ENCODE measurements at places on chromosomes 13 and 19. TPM values are rescaled to one million over a fixed set of nuclear protein-coding genes. Genes with fewer than 3 reads are reported as not detected.
A peak's percentile ranks its signal among the peaks of the same experiment; 100 is the strongest.

GRCh38 chr13:51501592-51502152, 48.8 kb upstream of the INTS6 start:
- DNase-seq = no peak

GRCh38 chr13:46775385-46776107, 21.4 kb downstream of the ESD start:
- no peak for DNase-seq

DNA sequence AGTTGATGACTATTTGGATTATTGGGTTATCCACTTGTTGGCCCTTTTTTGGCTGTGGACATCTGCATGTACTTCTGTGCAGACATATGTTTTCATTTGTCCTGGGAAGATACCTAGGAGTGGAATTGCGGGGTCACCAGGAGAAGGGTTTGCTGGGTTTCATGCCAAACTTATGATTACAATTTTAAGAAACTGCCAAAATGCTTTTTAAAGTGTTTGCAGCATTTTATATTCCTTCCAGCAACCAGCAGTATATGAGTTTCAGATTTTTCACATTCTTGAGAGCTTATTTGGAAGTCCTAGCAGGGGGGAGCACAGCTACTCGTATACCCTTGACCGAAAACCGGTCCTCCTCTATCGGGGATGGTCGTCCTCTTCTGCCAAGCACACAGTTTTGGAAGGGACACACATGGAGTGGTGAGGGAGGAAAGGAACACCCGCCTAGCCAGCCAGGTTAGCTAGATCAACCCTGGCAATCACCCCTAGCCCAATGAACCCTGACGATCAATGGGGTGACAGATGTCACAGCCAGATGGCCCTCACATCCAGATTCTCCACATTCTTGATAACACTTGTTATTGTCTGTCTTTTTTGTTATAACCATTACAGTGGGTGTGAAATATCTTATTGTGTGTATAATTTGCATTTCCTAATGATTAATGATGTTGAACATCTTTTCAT, 26.7 kb upstream of the RNF113B start:
- no peak for DNase-seq

DNA sequence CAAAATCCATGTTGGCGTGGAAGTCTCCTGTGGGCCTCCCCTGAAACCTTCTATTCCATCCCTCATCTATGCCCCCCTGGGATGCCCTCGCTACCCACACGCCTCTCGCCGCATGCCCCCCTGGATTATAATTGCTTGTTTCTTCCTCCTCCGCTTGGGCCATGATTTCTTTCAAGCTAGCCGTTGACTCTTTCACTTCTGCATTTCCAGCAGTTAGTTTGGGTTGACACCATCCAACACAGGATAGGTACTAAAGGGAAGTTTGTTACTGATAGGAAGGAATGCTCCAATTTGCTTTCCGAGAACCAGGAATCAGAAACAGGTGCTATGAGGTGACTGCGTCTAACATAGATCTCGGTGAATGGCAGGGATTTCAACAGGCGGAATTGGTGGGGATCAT, 7.7 kb upstream of the SLC25A15 start:
- DNase-seq = no peak

DNA sequence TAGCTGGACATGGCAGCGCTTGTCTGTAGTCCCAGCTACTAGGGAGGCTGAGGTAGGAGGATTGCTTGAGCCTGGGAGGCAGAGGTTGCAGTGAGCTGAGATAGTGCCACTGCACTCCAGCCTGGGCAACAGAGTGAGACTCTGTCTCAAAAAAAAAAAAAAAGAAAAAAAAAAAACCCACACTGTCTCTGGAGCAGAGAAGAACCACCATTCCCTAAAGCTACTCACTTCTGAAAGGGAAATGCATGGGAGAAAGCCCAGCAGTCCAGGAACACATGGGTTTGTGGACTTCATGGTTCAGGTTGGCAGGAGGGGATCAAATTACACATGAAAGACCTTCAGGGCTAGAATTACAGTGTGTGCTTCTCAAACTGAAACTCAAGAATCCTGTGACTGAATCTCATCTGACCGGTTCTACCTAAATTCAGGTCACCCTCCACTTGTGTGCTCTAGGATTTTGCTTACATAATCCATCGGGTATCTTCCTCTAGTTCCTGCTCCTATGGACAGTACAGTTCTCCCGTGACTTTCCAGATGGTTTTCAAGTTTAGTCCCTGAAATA, 30.2 kb upstream of the CPB2 start:
- peak; percentile 80 for DNase-seq

DNA sequence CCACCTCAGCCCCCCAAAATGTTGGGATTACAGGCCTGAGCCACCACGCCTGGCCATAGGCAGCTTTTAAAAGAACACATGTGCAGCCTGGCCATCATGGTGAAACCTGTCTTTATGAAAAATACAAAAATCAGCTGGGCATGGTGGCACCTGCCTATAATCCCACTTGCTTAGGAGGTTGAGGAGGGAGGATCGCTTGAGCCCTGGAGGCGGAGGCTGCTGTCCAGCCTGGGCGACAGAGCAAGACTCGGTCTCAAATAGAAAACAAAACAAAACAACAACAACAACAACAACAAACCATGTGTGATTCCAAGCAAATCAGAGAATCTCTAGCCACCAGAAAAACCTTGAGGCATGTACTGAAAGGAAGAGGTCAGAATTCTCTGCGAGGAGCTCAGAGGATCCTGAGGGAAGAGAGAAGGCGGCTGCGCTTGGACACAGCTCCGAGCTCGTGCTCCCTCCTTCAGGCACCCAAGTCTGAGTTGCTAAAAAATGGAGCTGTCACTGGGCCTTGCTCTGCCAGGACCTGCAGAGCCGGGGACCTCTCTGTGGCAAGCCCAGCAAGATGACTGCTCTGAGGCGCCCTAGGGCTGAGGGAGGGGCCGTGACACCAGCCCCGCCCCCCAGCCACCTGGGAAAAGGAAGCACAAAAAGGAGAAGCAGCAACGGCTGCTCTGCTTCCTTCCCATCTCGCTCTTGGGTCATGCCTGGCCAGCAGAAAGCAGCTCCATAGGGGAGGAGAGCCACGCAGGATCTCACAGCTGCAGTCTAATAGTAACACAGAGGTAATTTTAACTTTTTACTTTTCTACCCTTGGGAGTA, at the start of gene ARL11:
ARL11 (plus strand) TSS at position 677 of the 822 bp plus-strand sequence. CDS start 1,941 bp downstream, outside the sequence.
- DNase-seq = no peak

DNA sequence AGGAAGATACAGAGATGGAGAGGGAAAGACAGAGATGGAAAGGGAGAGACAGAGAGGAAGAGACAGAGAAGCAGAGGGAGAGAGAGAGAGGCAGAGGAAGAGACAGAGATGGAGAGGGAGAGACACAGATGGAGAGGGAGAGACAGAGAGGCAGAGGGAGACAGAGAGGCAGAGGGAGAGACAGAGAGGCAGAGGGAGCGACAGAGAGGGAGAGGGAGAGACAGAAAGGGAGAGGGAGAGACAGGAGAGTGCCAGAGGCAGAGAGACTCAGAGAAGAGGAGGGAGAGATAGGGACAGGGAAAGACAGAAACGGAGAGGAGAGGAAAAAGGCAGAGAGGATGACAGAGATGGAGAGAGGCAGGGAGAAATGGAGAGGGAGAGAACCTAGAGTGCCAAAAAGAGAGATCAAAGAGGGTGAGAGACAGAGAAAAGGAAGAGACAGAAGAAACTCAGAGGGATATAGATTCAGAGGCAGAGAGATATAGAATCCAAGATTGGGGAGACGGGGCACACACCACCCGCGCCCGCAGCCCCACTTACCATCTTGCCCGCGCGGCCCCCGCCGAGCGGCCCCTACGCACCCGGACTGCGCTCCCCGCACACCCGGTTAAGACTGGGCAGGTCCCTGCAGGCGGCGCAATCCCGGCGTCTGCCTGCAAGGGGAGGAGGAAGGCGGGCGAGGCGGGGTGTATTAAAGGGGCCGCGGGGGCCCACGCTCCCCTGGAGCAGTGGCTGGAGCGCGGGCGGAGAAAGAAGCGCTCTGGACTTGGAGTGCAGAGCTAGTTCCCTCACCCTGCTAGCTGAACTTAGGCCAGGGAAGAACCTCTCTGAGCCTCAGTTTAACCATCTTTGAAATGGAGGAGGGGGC, 10.7 kb downstream of the TM6SF2 start:
- no peak for DNase-seq

DNA sequence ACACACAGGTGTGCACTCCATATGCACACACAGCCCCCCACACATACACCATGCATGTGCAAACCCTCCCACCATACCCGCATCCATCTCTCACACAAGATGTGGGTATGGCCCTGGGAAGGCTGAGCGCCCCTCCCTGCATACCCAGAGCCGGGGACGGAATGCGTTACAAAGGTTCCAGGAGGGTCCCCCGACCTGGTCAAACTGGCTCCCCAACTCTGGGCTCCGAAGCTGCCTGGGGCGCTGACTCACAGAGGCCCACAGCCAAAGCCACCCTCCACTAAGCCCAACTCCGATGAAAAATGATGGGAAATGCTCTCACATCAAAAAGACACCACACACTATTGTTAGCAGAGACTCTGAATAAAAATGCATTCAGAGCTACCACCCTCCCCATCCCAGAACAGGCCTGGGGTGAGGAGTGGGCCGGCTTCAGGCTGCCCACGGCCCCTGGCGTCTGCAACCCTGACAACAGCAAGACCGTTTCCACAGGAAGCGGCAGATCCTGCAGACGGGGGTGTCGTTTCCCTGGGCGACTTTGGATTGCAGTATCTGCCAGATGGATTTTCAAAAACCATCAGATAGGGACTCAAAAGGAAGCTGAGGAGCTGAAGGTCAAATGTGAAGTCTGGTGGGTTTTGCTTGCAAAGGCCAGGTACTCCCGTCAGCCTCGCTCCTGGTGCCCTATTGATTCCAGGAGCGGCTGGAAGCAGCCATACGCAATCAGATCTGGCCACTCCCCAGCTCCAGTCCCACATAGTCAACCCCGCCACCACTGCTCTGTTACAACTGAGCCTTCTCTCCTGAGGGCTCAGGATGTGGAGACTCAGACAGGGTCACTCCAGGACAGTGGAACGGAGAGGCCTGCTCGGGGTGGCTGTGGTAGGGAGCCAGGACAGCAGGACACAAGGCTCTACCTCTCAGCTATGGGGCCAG, 14.3 kb downstream of the PEPD start:
- no peak for DNase-seq

DNA sequence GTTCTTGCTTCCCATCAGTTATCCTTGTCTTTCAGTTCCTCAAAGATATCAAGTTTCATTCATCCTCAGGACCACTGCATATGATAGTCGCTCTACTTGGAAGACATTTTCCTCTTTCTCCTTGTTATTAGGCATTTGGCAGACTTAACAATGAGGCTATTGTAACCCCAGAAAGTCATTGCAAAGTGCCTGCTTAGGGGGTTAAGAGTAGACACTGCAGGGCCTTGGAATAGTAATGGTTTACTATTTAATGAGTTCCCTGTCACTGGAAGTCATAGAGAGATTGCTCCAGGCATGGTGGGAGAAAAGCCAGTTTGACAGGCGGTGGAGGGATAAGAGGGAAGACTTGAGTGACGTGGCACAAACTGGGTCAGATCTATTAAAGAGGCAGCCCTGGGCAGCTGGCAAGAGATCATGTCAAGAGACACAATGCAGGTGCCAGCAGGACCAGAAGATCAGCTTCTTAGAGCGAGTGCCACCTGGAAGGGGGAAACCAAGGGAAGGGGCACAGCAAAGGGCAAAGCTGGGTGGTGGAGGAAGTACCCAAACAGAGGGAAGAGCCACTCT, 16.8 kb upstream of the CPB2 start:
- peak; percentile 57 for DNase-seq

GRCh38 chr13:21557995-21558394, 46.0 kb downstream of the MICU2 start:
- peak; percentile 63 for DNase-seq

DNA sequence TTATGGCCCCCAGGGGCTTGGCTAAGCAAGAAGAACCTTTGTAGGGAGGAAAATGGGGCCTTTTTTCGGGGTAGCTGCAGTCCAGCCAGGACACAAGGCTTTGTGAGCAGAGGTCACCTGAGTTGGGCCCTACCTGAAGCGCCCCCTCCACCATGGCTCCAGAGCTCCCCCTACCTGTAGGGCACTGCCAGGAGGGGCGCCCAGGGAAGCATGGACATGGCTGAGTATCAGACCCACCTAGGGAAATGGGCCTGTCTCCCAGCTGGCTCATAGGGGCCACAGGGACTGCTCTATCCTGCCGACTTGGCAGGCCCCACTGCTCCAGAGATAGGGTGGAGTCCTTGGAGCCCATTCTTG, 9.0 kb upstream of the CEBPA start:
- no peak for DNase-seq

GRCh38 chr19:43726736-43727592, 11.1 kb downstream of the IRGC start:
- DNase-seq = no peak

- DNase-seq = no peak
These were observed 844.9 kb downstream of the OLFM4 start for GRCh38 chr13:53873558-53873957.

DNA sequence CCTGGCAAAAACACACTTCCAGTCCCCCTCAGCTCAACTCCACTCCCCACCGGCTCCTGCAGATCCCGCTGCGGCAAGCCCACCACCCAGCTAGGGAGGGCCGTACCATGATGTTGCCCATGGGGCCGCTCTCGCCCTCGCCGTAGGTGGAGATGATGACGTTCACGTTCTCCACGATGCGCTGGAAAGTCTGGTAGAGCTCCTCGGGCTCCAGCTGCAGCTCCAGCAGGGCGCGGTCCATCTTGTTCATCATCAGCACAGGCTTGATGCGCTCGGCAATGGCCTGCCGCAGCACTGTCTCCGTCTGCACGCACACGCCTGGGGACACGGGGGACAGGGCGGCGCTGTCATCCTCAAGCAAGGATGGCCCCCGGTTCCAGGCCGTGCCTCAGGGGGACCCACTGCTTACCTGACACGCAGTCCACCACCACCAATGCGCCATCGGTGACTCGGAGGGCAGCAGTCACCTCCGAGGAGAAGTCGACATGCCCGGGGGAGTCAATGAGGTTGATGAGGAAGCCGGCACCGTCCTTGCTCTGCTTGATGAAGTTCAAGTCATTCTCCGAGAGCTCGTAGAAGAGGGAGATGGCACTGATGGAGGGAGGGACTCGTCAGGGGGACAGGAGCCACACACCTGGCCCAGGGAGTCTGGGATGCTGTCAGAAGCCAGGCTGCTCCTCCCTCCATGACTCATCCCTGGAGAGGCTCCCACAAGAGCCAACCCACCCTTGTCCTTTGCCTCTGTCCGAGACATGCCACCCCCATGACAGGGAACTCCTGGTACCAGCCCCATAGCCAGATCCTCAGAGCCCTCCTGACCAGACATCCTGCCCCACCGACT, 2.3 kb downstream of the EEF2 start:
- DNase-seq = no peak

The AXL gene
- total RNA-seq = 0.03 TPM

The NLRP7 gene
- total RNA-seq = 0.13 TPM

The ZNF534 gene
- total RNA-seq = not detected

The FFAR2 gene
- 0.13 TPM for total RNA-seq

The ZNF829 gene
- 2.0 TPM for total RNA-seq

The OR7A5 gene
- total RNA-seq = 0.79 TPM

The COL4A1 gene
- total RNA-seq = 13.5 TPM

Measured in SK-MEL-5 (cell line).